ENCODE measurements at places on chromosomes 16 and 17.

GRCh38 chr17:5138616-5139457 is 23.0 kb downstream of the USP6 start:
- DNase-seq: no peak

GRCh38 chr17:4974115-4974670 is 6.6 kb upstream of the SPAG7 start:
- DNase-seq: no peak

- DNase-seq: no peak
Observed at GRCh38 chr16:59190731-59191130, 456.6 kb upstream of the GOT2 start.

DNA sequence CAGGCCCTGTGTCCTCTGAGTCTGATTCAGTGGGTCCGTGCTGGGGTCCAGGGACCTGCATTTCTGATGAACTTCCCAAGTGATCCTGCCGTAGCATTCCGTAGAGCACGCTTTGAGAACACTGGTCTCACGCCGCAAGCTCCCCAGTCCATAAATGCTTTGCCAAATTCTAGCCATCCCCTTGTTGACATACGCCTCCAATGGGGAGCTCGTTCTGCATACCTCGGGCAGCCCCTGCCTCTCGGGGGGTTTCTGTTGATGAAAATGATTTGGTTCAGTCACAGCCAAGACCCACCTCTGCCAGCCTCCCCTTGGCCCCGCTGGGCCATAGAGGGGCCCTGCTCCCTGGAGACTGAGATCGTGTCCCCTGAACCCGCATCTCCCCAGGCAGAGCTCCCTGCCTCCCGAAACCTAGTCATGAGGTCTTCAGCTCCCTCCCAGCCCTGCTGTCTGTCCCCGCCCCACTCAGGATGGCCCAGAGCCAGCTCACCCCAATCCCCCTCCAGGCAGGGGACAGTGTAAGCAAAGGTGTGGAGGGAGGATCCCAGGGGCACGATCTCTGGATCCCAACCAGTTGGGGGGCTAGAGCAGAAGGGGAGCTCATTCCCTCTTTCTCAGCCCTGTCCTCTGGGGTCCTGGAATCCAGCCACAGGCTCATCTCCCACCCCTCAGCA is 16.2 kb upstream of the SPNS2 start:
- no peak for DNase-seq

Measured in activated gamma-delta T cell treated with anti-CD3 and anti-CD28 coated beads, Interleukin-2, amount 50 U/mL, for 16 hours (primary cell).